ENCODE measurements at places on chromosomes 16 and 17.

DNA sequence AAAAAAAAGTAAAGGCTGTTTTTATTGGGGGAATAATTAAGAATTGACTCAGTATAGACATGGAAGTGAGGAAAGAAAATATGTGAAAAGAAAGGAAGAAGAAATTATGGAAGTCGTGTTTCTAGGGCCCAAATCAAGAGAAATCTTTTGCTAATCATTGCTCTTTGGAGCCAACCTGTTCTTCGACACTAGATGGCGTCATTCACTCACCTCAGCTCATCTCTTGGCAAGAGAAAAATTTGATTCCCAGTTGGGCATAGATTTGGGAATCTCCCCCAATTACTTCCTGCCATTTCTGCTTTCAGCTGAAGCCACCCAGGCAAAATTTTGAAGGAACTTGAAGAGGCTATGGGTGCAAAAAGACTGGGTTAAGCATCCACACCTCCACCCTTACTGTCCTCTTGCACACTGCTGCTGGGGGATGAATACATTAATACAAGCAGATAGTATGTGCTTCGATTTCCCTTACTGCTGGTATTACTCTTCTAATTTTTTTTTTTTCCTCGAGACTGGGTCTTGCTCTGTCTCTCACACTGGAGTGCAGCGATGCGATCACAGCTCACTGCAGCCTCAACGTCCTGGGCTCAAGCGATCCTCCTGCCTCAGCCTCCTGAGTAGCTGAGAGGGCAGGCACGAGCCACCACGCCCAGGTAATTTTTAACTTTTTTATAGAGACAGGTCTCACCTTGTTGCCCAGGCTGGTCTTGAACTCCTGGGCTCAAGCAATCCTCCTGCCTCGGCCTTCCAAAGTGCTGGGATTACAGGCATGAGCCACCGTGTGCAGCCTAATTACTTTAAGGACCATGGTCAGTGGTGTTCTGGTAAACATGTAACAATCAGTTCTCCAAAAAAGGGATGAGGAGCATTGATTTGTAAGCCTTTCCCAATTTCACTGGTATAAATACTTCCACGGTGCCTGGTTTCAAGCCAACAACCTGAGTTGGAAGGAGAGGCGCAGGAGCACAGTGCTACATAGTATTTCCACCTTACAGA is 13.5 kb downstream of the PSMD7 start:
- no peak for DNase-seq

- DNase-seq, result no peak
Measured at GRCh38 chr17:65121368-65121767, 15.8 kb upstream of the RGS9 start.

- DNase-seq, result no peak
Measured at GRCh38 chr17:56887552-56888467, 26.0 kb downstream of the TRIM25 start.

- peak; percentile 40 for DNase-seq
Measured at GRCh38 chr16:70725024-70725911, 39.4 kb upstream of the MTSS2 start.

GRCh38 chr17:45034599-45034998 is 16.8 kb downstream of the DCAKD start:
- no peak for DNase-seq

- DNase-seq, result no peak
Measured at GRCh38 chr16:27230562-27231001, 27.3 kb downstream of the KDM8 start.

GRCh38 chr16:72689851-72690250 is 358.1 kb downstream of the ZFHX3 start:
- no peak for DNase-seq

DNA sequence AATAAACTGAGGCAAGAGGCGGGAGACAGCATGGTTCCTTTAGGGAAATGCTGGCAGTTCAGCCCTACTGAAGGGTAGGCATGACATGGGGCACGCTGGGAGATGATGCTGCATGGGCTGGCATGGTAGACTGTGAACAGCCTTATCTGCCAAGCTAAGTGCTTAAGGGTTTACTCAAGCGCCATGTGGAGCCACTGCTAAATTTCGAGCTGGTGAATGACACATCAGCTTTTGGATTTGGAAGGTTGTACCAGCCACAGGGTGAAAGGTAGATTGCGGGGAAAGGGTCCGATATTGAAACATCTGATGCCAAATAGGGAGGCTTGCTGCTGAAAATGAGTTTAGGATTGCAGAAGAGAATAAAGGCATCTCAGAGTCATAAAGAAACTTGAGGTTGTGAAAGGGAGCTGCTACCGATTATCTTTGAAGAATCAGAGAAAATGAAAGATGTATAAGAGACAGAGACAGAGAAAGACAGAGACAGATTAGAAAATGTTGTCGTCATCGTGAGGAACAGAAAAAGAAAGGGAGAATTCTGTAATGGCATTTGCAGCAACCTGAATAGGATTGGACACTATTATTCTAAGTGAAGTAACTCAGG is 16.3 kb downstream of the PIK3R5 start:
- DNase-seq, result no peak

GRCh38 chr17:65515512-65515911 is 45.9 kb downstream of the AXIN2 start:
- no peak for DNase-seq

GRCh38 chr16:74448990-74449389 is 27.7 kb upstream of the CLEC18B start:
- DNase-seq, result no peak

DNA sequence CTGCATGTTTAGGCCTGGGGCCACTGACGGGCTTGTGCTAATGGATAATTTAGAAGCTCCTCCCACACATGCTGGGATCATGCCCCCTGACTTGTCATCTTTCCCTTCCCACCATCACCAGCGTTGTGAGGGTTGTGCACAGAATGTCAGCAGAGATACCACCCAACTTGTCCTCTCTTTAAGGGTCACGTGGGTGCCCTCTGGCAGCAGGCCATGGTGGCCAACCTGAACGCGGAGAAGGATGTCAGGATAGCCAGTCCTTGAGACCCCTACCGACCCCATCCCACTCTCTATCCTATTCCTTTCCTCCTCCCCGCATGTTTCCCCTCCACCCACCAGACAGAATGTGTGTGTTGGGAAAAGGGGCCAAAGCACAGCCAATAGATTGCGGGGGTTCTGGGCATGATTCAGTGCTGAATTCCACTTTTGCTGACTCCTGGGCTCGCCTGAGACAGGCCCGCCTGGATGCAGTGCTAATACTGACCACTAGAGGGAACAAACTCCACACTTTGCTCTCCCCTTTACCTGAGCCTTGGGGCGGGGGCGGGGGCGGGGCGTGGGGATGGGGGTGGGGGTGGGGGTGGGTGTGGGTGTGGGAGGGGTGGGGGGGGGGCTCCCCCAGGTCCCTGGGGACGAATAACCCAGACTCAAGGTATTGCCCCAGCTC is at the start of gene GH2:
GH2 (minus strand) TSS at position 10 of the 667 bp plus-strand sequence. CDS start 143 bp downstream, outside the sequence.
- DNase-seq, result no peak

DNA sequence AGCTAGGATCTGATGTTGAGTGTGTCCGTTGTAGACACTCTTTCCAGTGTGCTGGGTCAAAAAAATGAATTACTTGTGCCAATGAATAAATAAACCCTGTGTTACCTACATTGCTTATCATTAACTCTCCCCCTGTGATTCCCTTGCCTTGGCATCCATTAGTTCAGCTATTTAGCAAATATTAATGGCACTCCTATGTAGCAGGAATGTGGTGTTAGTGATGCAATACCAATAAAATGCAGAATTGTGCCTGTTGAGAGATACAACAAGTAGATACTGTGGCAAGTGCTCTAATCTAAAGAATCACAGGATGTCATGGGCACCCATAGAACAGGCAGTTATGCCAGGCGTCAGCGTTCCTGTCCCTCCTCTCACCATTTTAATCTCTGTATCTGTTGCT is 343.2 kb downstream of the PMP22 start:
- no peak for DNase-seq

DNA sequence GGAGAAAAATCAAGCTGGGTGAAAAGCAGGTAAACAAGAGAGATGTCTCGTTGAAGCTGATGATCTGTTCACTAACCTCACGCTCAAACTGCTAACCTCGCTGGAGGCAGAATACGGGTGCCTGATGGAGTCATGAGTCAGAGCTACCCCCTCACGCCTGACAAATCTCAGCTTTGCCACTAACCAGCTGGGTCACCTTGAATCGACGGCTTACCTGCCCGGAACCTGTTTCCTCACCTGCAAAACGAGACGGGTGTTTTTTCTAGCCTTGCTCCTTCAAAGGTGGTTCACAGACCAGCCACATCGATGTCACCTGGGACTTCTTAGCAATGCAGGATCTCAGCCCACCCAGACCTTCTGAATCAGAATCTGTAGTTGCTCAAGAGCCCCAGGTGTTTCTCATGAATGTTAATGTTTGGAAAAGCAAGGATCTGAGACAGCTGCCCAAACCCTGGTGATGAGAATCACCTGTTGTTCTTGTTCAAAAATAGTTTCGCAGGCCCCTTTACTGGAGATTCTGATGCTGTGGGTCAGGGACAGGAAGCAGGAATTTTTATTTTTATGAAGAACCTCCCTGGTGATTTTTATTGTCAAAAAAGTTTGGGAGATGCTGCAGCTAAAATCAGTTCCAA is 56.9 kb downstream of the MARCHF10 start:
- DNase-seq, result no peak

GRCh38 chr17:13584701-13585080 is 17.0 kb downstream of the HS3ST3A1 start:
- DNase-seq, result no peak

GRCh38 chr17:82887255-82888164 is 47.7 kb upstream of the ZNF750 start:
- DNase-seq, result no peak

DNA sequence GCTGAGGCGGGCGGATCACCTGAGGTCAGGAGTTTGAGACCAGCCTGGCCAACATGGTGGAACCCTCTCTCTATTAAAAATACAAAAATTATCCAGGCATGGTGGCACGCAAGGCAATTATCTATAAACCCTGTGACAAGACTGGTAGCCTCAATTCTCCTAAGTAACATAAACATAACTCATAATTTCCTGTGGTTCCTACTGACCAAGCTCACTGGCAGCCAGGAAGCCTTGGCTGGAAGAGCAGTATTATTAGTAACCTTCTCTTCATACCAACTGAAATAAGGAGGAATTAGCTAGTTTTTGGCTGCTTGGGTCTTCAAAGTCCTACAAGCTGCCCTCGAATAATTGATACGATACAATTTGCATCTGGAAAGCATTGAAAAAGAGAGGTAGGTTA is 31.6 kb upstream of the LRRC37A3 start:
- DNase-seq, result no peak

DNA sequence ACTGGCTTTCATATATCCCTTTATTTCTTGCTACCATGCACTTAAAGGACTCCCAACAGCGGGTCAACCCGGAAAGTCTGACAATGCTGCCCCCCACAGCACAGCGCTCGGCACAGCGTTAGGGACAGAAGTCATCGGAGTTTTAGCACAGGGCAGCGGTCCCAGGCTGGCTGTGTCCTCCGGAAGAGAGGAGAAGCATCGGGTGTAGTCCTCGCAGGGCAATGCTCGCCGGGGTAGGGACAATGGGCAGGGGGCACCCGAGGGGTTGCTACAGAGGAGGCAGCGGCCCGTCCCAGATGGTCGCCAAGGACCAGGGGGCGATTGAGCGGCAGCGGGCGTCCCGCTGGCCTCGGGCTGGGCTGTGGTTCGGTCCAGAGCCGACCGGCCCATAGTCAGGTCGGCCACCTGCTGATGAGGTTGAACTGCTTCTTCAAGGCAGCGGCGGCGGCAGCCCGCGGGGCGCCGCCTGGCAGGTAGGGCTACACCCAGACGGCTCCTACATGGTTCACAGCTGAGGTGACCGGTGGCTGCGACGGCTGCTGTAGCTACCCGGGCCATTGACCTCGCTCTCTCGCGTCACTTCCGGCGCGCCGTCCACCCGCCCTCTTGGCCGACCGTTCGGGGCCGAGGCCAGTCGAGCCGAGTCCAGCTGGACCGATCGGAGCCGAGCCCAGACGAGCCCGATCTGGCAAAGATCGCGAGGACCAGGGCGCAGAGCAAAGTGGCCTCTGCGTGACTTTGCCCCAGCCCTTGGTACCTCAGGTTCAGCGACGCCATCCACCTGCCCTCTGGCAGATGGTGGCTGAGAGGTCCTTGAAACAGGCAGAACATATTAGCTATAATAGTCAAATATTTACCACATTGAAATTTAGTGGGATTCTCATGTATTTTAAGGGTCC is 4.7 kb upstream of the LCMT1 start:
- DNase-seq, result peak; percentile 79

- no peak for DNase-seq
Measured at GRCh38 chr17:75183999-75184884, 1.5 kb upstream of the SUMO2 start.

- no peak for DNase-seq
Measured at GRCh38 chr16:80433623-80434022, 107.2 kb upstream of the DYNLRB2 start.

- no peak for DNase-seq
Measured at GRCh38 chr17:34219405-34219804, 35.7 kb upstream of the CCL2 start.

- no peak for DNase-seq
Measured at GRCh38 chr17:21208352-21208751, 5.6 kb downstream of the TMEM11 start.

DNA sequence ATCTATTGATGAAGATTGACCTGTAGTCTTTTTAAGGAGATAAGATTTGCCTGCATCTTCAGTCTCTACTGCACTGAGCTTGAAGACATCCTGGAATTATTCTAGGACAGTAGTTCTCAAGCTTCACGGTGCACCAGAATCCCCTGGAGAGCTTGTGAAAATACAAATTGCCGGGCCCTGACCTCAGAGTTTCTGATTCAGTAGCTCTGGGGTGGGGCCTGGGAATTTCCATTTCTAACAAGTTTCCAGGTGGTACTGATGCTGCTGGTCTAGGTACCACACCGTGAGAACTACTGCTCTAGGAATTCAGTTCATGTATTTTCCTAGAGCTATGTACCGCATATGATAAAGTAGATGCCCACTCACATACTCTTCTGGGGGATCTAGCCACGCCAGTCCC is 246.1 kb downstream of the HS3ST3B1 start:
- DNase-seq, result no peak

DNA sequence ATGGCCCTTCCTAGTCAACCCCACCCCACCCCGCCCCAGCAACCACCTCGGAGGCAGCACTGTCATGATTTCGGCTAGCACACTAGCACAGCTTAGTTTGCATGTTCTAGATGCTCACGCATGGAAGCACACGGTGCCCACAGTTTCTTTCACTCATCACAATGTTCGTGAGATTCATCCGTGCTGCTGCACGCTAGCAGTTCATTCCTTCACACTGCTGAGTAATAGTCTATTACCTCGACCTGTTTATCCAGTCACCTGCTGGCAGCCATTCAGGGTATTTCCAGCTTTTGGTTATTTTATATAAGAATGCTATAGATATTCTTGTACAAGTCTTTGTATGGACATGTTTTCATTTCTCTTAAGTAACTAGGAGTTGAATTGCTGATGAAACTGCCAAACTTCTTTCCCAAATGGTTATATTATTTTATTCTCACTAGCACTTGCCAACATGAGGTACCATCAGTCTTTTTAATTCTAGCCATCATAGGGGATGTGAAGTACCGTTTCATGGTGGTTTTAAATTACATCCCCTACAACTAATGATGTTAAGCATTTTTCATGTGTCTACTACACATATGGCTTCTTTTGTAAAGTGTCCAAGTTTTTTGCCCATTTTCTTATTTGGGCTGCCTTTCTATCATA is 75.7 kb downstream of the CYTH1 start:
- DNase-seq, result no peak

- DNase-seq, result no peak
Measured at GRCh38 chr16:63346000-63346399, 1309.8 kb upstream of the CDH8 start.

Data from hypothalamus (tissue), 51 donors.